Fibroblast of the aortic adventitia (primary cell): ENCODE measurements at places on chromosomes 11 and 22. TPM values are rescaled to one million over a fixed set of nuclear protein-coding genes. Genes with fewer than 3 reads are reported as not detected.

Gene CAPRIN1
- 188 and 295 TPM in 2 replicates for total RNA-seq

Gene ZBED5
- 30.3 and 60.6 TPM in 2 replicates for total RNA-seq

DNA sequence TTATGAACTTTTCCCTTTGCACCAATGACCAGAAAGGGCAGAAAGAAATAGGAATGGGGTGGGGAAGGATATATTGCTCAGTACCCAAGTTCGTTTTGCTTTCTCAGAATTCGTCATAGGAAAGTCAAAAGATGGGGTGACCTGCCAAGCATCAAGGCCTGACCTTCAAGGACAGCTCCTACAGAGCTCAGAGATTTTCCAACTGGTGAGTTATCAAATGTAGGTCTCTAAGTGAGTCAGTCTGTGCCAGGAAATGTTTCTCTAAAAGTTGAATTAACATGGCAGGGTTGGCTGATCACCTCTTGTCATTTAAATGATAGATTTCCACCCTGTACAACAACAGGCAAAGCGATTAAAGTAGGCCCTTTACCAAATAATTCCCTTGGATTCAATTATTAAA, 307.2 kb downstream of the CADM1 start:
- no peak for DNase-seq

- DNase-seq = peak; percentile 27
Observed at GRCh38 chr11:46339816-46340215, 7.4 kb upstream of the DGKZ start.

- no peak for DNase-seq
Observed at GRCh38 chr11:15288863-15289262, 174.1 kb downstream of the INSC start.
